ENCODE measurements at places on chromosomes 1 and 21. TPM values are rescaled to one million over a fixed set of nuclear protein-coding genes. Genes with fewer than 3 reads are reported as not detected.

GRCh38 chr1:54408147-54409066 lies 2.2 kb upstream of the SSBP3 start:
- peak; percentile 72 for DNase-seq

DNA sequence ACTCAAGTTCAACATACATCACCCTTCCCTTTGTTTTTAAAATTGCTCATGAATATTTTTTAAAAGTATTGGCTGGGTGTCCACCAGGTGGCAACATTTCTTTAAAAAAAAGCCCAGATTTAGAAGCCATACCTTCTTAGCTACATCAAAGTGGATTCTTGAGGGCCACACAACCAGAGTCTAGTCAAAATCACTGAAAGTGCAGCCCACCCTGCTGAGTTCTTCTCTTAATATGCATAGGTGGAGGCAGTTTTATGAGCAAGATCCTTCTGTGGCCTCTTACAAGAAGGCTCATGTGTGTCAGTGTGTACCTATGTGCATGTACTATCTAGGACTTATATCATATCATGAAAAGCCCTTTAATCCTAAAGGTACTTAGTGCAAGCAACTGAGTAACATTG lies 16.9 kb upstream of the GNG12 start:
- peak; percentile 74 for DNase-seq

DNA sequence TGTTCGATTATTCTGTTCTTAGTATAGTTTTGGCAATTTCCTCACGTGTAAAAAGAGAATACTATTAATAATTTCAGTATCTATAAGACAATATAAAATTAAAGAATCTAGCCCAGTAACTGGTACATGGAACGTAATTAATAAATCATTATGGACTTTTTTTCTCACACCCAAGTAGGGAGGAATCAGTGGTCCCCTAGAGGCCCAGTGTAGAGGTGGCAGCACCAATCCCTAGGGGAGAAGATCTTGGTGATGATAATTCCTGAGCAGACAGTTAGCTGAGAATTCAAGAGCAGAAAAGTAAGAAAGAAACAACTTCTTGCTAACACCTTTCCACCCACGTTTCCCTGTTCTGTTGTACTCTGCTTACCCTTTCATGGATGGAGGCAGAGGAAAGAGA lies 19.7 kb upstream of the SELE start:
- DNase-seq, result no peak

DNA sequence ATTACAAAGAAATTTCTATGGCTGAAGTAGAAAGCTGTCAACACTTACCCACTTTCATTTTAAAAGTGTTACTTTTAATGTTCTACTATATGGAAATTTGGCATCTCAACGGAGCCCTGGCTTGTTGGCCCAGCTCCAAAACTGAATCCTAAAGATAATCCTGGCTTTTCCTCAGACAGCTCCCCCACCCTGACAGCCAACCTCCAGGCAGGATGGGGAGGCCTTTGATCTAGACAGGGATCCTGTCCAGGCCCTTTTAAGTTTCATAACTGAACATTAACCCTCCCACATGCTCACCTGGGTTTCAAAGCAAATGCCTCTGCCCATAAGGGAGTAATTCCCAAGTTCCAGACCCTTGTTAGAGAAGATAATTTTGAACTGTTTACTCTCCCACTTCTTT lies 99.3 kb upstream of the RALGPS2 start:
- DNase-seq, result no peak

GRCh38 chr1:108075055-108075454 lies 110.1 kb upstream of the VAV3 start:
- DNase-seq, result no peak

DNA sequence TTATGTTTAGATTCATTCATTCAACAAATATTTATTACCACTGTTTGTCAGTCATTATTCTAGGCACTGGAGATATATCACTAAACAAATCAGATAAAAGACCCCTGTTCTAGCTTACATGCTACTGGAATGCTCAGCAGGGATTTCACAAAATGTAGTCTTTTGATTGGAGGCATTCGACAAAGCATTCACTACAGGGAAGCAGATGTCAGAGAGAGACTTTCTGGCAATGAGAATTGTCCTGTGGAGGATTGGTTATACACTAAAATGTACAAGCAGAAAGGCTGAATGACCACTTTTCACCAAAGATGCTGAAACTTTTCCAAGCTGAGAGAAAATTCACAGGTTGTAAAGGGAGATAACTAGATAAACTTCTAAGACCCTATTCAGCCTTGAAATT lies 57.7 kb downstream of the SCMH1 start:
- DNase-seq, result no peak

- no peak for DNase-seq
Observed at GRCh38 chr1:56397409-56397808, 182.0 kb downstream of the PLPP3 start.

DNA sequence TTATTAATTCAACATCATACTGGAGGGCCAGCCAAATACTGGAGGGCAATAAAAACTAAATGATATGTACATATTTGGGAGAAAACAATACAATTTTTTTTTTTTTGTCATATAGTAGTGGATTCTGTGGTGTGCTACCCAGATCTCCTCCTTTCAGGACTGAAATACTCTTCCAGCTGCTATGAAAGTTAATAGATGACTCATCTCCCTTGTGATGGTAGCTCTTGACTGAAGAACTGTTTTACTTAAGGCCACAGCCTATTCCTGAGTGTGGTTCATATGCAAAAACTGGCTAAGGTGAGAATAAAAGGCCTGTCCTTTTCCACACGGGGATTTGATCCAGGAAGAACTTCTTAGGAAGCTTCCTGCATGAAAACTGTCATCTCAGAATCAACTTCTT lies 307.9 kb downstream of the HLX start:
- DNase-seq, result no peak

DNA sequence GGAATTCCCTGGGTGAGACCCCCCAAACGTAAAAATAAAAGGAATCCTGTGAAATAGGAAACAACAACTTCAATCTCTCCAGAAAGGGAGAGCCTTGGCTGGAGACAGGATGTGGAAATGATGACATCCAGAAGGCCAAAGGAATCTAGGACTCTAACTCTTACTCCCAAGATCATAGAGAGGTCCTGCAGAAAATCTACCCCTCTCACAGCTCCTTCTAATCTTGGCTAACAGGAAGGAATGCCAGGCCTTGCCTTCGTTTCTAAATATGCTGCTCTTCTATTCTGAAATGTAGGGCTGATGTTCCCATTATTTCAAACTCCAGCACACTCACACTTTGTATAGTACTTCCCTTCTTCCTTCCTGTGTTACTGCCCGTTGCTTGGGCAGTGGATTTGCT lies 40.7 kb downstream of the ARHGEF11 start:
- DNase-seq, result no peak

The TRIM17 gene
- total RNA-seq, result not detected

The HTR6 gene
- total RNA-seq, result not detected

The KCNN3 gene
- not detected for total RNA-seq

The CD53 gene
- not detected for total RNA-seq

The UBE2J2 gene
- 92.1 TPM for total RNA-seq
